Ascending aorta (tissue), 2 donors: ENCODE measurements at places on chromosomes 4 and X. TPM values are rescaled to one million over a fixed set of nuclear protein-coding genes. Genes with fewer than 3 reads are reported as not detected.

- H3K36me3 ChIP-seq, result no peaks in the 10 kb centered on the region
- H3K27me3 ChIP-seq, result no peaks in the 10 kb centered on the region
- no peak within 1 kb of the TSS for H3K27ac ChIP-seq
- no peak for DNase-seq
These were observed at the start of gene FAM47B for GRCh38 chrX:34942496-34942895. Gene FAM47B (plus strand): TSS chrX:34942796. CDS start chrX:34942832, 36 bp downstream.

- no peaks in the 10 kb centered on the region for H3K4me1 ChIP-seq
- H3K36me3 ChIP-seq, result no peaks in the 10 kb centered on the region
- H3K27me3 ChIP-seq, result no peaks in the 10 kb centered on the region
- no peak overlapping the region for H3K27ac ChIP-seq
- DNase-seq, result no peak
- no peak overlapping the region for H3K4me3 ChIP-seq
These were observed 17.6 kb upstream of the SCML1 start for GRCh38 chrX:17719711-17720110.

- H3K4me3 ChIP-seq, result no peak overlapping the region
- no peaks in the 10 kb centered on the region for H3K36me3 ChIP-seq
- H3K4me1 ChIP-seq, result no peaks in the 10 kb centered on the region
- DNase-seq, result no peak
These were observed 758.1 kb downstream of the GRID2 start for GRCh38 chr4:93061826-93062225.

DNA sequence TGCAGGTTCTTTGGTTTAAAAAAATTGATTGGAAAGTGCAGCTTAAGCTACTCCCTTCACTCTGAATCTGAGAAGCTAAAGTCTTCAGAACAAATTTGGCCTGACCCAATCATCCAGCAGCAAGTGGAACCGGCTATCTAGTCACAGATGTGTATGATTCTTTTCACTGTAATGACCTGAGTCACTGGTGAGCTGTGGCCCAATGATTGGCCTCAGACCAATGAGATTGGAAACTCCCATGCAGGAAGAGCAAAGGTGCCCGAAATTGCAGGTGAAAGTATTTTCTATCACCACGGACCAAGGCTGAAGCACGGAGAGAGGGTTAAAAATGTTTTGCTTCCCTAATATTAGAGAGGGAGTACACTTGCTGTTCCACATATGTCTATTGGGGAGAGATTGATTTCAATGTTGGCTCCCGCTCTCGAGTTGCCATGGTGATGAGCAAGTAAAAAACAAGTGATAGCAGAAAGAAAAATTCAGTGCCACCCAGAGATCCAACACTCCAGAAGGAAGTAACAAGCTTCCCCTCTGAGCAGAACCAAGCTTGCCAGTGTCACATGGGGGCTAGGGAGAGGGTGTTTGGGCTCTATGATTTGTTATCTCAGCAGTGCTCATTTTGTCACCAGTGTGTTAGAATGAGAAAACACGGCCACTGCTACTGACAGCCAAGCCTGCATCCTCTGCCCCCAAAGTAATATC lies 11.2 kb downstream of the RIPPLY1 start:
- H3K27me3 ChIP-seq, result no peaks in the 10 kb centered on the region
- H3K27ac ChIP-seq, result no peak overlapping the region
- H3K4me1 ChIP-seq, result no peaks in the 10 kb centered on the region
- no peak overlapping the region for H3K4me3 ChIP-seq
- no peaks in the 10 kb centered on the region for H3K36me3 ChIP-seq
- no peak for DNase-seq

- H3K4me1 ChIP-seq, result no peaks in the 10 kb centered on the region
- no peaks in the 10 kb centered on the region for H3K36me3 ChIP-seq
- H3K4me3 ChIP-seq, result peak overlapping the region; percentile 61
- no peak for DNase-seq
- peak overlapping the region; percentile 60 for H3K27ac ChIP-seq
These were observed 6.6 kb downstream of the TIMM17B start for GRCh38 chrX:48890934-48891401.

Gene CPZ
- total RNA-seq, result 3.5 TPM
